Activated CD4-positive, alpha-beta T cell treated with anti-CD3 and anti-CD28 coated beads, Interleukin-2, amount 10 ng/mL, durations not matched to agents 7 days and 5 days (primary cell): ENCODE measurements at places on chromosomes 16 and 17. TPM values are rescaled to one million over a fixed set of nuclear protein-coding genes. Genes with fewer than 3 reads are reported as not detected.

RAB37 gene
- total RNA-seq, result 30.4 TPM

UTS2R gene
- total RNA-seq, result not detected

NGFR gene
- total RNA-seq, result not detected

TEN1 gene
- total RNA-seq, result 17.1 TPM

GPT2 gene
- 4.0 TPM for total RNA-seq

ABCC3 gene
- total RNA-seq, result not detected

NUPR1 gene
- total RNA-seq, result not detected

RHBDF2 gene
- total RNA-seq, result 41.6 TPM

KRTAP4-9 gene
- total RNA-seq, result not detected

ITGB4 gene
- 0.55 TPM for total RNA-seq

C1QTNF1 gene
- not detected for total RNA-seq

AANAT gene
- not detected for total RNA-seq

ARL5C gene
- 0.15 TPM for total RNA-seq

MYO15B gene
- total RNA-seq, result 11.0 TPM

TBC1D3H gene
- total RNA-seq, result not detected

TVP23A gene
- not detected for total RNA-seq
